Myocyte (in vitro differentiated cells): ENCODE measurements at places on chromosomes 5 and 9. TPM values are rescaled to one million over a fixed set of nuclear protein-coding genes. Genes with fewer than 3 reads are reported as not detected.

DNA sequence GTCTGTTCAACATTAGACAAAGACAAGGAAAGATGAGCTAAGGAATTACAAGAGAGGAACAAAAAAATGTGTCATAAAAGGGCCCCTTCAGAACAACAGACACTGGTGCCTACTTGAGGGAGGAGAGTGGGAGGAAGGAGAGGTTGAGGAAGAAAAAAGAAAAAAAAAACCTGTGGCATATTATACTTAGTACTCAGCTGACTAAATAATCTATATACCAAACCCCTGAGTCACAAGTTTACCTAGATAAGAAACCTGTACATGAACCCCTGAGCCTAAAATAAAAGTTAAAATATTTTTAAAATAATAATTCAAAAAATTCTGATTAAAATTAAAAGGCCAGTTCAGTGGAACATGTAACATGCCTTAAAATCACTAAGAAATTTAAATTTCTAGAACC lies 107.3 kb downstream of the MTREX start:
- DNase-seq, result no peak

Gene CENPP
- total RNA-seq, result 8.4 and 13.1 TPM in 2 replicates

- no peak for DNase-seq
These were observed 212.5 kb downstream of the SEMA6A start for GRCh38 chr5:116361979-116362577.

- DNase-seq, result no peak
These were observed 31.9 kb upstream of the BOD1 start for GRCh38 chr5:173648308-173648866.

Gene C5orf15
- 106 and 113 TPM in 2 replicates for total RNA-seq

DNA sequence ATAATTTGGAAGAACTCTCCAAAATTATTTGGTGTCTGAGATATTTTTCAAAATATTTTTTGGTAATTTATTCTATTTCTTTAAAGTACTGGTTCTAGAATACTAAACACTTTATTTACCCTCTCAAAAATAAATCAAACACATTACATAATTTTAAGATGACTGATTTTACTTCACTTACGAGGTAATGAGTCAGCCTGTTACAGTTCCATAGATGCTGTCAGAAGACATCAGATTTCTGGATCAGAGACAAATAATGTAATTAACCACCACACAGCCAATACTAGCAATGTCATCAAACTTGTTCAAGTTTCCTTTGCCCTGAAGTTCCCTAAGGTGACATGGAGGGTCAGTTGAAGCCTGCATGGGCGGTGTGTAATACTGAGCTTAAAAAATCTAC lies 106.1 kb upstream of the CDH9 start:
- no peak for DNase-seq

DNA sequence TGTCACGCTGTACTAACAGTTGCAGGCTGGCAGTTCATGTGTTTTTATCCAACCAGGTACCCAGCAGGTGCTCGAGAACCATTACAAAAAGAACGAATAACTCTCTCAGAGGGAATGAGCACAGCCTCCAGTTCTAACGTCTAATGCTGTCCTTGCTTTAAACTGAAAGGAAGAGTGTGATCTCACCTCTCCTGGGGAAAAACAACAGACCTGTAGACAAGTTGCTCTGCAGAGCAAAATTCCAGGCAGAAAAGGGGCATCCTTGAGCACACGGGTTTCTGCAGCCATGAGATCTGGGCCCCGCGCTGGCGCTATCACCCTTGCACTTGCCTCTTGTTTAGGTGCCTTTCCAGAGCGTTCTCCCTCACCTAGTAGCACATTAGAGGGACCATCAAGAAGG lies 92.5 kb upstream of the DNAH5 start:
- no peak for DNase-seq

DNA sequence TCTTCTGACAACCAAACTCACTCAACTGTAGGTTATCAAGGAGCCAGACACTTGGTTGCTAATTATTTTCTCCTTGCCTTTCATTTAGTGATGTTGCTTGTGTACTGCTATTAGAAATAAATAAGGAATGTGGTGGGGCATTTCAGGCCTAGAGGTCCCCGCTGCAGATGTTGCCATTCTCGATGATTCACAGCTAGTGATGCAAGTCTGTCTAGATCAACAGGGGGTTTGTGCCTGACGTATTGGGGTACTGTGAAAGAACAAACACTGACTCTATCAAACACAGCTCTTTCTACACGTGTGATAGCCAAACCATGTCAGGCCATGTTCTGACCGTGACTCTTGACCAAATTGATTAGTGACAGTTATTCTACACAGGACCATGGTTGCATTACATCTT lies 144.7 kb downstream of the OSTF1 start:
- DNase-seq, result peak; percentile 6

- DNase-seq, result no peak
These were observed 13.6 kb downstream of the TRMO start for GRCh38 chr9:97908705-97909104.

Gene PMPCA
- total RNA-seq, result 49.9 and 60.5 TPM in 2 replicates

GRCh38 chr5:95035891-95036685 lies 248.8 kb downstream of the MCTP1 start:
- DNase-seq, result no peak
